ENCODE measurements at places on chromosomes 2 and 18. TPM values are rescaled to one million over a fixed set of nuclear protein-coding genes. Genes with fewer than 3 reads are reported as not detected.

The TRIB2 gene
- total RNA-seq: 13.2 TPM

The IL1RL1 gene
- 0.14 TPM for total RNA-seq

The POMC gene
- 0.57 TPM for total RNA-seq

The KRTCAP3 gene
- total RNA-seq: 0.18 TPM

The CFAP65 gene
- total RNA-seq: not detected

The CCDC121 gene
- total RNA-seq: 1.3 TPM

The RABL2A gene
- 7.7 TPM for total RNA-seq

The RBKS gene
- total RNA-seq: 1.6 TPM

The SP140 gene
- under 0.01 TPM for total RNA-seq

The CCL20 gene
- 0.28 TPM for total RNA-seq

The EMILIN2 gene
- total RNA-seq: 26.5 TPM

The CELF4 gene
- not detected for total RNA-seq

The CSRNP3 gene
- total RNA-seq: 0.57 TPM
